ENCODE measurements at places on chromosomes 2 and 18.

DNA sequence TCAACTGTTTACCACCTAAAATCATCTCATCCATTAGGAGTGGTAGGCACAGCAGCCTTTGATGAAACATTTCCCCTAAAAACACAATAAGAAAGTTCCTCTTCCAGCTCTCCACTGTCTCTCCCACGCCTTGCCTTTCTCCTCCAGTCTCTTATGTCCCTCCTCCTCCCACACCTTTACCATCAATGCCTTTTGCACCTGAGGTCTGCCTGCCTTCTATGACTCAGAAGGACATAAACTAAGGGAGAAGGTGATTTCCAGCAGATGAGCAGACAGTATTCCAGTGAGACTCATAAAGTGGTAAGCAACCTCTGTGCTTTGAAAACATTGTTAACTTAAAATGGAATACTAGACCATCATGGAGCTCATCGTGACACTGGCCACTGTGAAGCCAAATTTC, 34.2 kb upstream of the NDUFV2 start:
- H3K36me3 ChIP-seq = no peaks in the 10 kb centered on the region
- no peaks in the 10 kb centered on the region for H3K27me3 ChIP-seq
- H3K4me3 ChIP-seq = no peak overlapping the region

DNA sequence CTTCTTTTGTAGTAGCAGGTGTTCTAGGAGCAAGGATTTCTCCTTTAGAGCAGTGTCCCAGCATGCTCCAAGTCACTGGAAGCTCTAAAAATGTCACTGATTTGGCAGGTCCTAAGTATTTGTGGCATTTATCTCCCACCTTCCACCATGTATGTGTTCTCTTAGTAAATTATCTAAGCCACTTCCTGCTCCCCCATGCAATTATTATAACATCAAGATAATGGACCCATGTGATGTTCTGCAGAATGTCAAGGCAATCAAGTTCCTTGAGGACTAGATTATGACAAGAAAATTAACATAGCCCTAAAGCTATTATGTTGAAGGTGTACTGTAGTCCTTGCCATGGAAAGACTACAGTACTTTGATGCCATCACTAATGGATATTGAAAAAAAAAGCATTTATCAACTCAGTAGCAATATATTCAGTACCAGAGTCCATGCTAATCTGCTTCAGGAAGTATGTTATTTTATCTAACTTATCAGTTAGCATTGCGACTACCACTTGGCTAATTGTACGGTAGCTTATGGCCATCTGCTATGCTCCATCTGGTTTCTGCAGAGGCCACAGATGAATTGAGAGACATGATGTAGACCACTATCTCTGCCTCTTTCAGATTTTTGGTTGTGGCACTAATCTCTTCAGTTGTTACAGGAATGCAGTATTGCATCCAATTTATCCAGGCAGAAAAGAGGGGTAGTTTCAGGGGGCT, 56.7 kb downstream of the GPR39 start:
- DNase-seq = no peak
- H3K36me3 ChIP-seq = no peaks in the 10 kb centered on the region
- no peak overlapping the region for H3K27ac ChIP-seq
- H3K27me3 ChIP-seq = no peaks in the 10 kb centered on the region

GRCh38 chr2:226548732-226549131, 250.9 kb downstream of the IRS1 start:
- H3K4me3 ChIP-seq = no peak overlapping the region
- DNase-seq = no peak
- no peaks in the 10 kb centered on the region for H3K4me1 ChIP-seq
- no peaks in the 10 kb centered on the region for H3K27me3 ChIP-seq
- no peaks in the 10 kb centered on the region for H3K36me3 ChIP-seq

DNA sequence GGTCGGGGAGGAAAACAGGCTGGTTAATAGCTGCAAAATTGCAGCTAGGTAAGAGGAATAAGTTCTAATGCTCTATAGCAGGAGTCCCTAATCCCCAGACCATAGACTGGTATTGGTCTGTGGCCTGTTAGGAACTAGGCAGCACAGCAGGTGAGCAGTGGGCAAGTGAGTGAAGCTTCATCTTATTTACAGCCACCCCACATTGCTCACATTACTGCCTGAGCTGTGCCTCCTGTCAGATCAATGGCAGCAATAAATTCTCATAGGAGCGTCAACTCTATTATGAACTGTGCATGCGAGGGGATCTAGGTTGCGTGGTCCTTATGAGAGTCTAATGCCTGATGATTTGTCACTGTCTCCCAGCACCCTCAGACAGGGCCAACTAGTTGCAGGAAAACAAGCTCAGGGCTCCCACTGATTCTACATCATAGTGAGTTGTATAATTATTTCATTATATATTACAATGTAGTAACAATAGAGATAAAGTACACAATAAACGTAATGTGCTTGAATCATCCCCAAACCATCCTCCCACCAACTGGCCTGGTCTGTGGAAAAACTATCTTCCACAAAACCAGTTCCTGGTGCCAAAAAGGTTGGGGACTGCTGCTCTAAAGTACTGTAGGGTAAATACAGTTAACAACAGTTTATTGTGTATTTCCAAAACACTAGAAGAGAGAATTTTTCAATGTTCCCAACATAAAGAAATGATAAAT, 91.7 kb upstream of the TFCP2L1 start:
- H3K27me3 ChIP-seq = no peaks in the 10 kb centered on the region
- H3K4me1 ChIP-seq = no peaks in the 10 kb centered on the region
- peaks cover 75% of the 10 kb centered on the region for H3K36me3 ChIP-seq

GRCh38 chr18:36564841-36565240, 264.0 kb downstream of the TPGS2 start:
- DNase-seq = no peak
- no peaks in the 10 kb centered on the region for H3K27me3 ChIP-seq
- H3K27ac ChIP-seq = no peak overlapping the region

- H3K4me3 ChIP-seq = no peak overlapping the region
- no peaks in the 10 kb centered on the region for H3K36me3 ChIP-seq
- H3K4me1 ChIP-seq = no peaks in the 10 kb centered on the region
- no peak overlapping the region for H3K27ac ChIP-seq
- H3K27me3 ChIP-seq = no peaks in the 10 kb centered on the region
These were observed 58.1 kb downstream of the NCKAP1 start for GRCh38 chr2:182980115-182980514.

GRCh38 chr2:86584151-86584913, 21.1 kb upstream of the CHMP3 start:
- H3K36me3 ChIP-seq = no peaks in the 10 kb centered on the region

GRCh38 chr18:13558124-13558523, 168.2 kb downstream of the FAM210A start:
- no peak for DNase-seq
- H3K36me3 ChIP-seq = no peaks in the 10 kb centered on the region
- H3K4me3 ChIP-seq = no peak overlapping the region
- H3K4me1 ChIP-seq = peaks cover 11% of the 10 kb centered on the region
- H3K27ac ChIP-seq = no peak overlapping the region

DNA sequence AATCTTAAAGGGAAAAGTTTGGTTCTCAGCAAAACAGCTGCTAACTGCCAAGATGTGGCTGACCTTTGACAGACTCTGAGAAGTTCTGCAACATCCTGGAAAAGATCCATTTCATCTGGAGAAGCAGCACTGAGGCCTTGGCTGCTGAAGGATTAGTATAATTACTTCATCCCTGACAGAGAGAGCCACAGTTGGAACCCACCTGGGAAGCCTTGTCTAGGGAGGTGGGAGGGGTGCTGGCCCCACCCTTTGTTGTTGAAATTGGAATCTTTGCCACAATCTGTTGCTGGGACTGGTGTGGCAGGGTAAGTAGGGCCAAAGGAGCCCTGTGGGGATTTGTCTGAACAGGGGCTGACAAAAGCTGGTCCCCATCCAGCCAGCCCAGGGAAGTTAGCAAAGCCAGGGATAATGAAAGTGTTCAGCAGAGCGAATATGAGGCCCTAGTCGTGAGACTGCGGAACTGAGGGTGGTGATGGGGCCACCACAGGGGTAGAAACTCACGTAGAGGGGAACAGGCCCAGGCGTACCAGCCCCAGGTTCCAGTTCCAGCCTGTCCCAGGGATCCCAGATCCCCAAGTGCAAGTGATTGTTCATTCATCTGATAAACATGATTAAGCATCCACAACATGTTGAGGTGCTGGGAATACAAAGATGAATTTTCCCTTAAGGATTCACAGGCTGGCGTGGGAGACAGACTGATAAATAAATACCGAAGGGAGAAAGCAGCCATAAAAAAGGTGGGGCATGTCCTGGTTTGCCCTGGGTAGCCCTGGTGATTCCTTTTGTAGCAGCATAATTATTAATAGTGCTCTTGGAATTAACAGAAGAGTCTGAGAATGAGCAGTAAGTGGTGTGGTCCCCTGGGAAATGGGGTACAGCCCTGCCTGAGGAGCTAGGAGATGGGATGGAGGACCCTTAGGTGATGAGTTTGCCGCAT, 60.0 kb downstream of the MYO1B start:
- no peak for DNase-seq
- H3K4me3 ChIP-seq = no peak overlapping the region
- H3K27ac ChIP-seq = no peak overlapping the region
- no peaks in the 10 kb centered on the region for H3K27me3 ChIP-seq
- no peaks in the 10 kb centered on the region for H3K36me3 ChIP-seq

DNA sequence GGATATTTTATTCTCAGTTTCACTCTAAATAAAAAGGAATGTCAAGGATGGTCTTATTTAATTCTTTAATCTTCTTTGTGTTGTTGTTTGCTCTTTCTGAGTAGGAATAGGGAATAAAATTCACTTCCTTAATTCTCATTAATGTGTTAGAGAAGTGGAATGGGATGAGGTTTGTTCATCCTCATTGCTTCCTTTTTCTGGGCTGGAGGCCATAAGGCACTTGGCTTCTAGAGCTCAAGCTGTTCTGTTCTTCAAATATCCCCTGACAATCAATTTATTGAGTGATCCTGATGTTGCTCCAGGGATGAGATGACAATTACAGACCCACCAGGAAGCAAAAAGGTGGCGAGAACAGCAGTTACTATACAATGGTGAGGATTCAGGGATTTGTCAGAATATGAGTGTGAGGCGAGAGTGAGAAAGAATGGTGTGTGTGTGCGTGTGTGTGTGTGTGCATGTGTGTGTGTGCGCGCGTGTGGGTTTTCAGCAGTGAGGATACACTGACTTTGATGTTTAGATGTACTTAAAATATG, 557.6 kb upstream of the FANCL start:
- H3K27me3 ChIP-seq = no peaks in the 10 kb centered on the region
- H3K4me1 ChIP-seq = no peaks in the 10 kb centered on the region
- H3K4me3 ChIP-seq = no peak overlapping the region
- DNase-seq = no peak

GRCh38 chr2:197249381-197250083, 61.0 kb downstream of the ANKRD44 start:
- peak overlapping the region; percentile 18 for H3K27ac ChIP-seq
- no peak overlapping the region for H3K4me3 ChIP-seq
- peaks cover 20% of the 10 kb centered on the region for H3K36me3 ChIP-seq
- no peak for DNase-seq
- no peaks in the 10 kb centered on the region for H3K27me3 ChIP-seq

DNA sequence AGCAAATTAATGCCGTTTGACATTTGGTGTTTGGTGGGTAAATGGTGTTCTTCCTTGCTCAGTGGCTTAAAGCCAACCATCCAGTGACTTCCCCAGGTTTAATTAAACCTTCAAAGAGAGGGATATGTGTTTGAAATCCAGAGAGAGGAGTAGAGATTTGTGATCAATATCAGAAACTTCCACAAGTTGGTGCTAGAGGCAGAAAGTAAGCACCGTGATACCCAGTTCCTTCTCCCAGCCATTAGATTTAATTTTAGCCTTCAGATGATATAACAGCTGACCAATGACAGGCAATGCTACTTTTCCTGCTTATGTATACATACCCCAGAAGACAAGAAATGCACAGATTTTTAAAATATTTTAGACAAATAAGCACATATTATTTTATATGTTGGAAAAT, 398.5 kb downstream of the CDH2 start:
- DNase-seq = no peak
- no peak overlapping the region for H3K27ac ChIP-seq
- H3K27me3 ChIP-seq = no peaks in the 10 kb centered on the region
- no peaks in the 10 kb centered on the region for H3K36me3 ChIP-seq
- no peak overlapping the region for H3K4me3 ChIP-seq
- no peaks in the 10 kb centered on the region for H3K4me1 ChIP-seq

DNA sequence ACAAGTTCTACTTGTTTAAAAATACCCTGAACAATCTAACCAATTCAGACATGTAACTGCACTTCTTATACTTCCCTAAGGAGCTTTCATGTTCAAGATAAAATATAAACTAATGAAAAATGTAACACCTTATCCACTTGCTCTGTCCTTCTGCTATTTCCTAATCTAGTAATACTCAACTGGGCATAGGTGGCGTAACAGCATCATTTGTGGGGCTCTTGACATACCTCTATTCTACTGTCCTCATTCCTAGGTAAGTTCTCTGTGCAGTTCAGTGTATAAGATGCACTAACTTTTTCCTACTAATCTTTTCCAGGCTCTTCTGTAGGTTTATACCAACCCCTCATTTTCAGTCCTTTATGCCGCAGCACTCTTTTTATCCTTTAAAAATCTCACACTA, 36.7 kb downstream of the PRKD3 start:
- no peaks in the 10 kb centered on the region for H3K27me3 ChIP-seq
- H3K4me1 ChIP-seq = no peaks in the 10 kb centered on the region
- H3K4me3 ChIP-seq = no peak overlapping the region

GRCh38 chr18:5420906-5421305, 122.9 kb downstream of the EPB41L3 start:
- no peak for DNase-seq
- no peak overlapping the region for H3K27ac ChIP-seq
- H3K27me3 ChIP-seq = peaks cover 2% of the 10 kb centered on the region
- no peaks in the 10 kb centered on the region for H3K4me1 ChIP-seq

DNA sequence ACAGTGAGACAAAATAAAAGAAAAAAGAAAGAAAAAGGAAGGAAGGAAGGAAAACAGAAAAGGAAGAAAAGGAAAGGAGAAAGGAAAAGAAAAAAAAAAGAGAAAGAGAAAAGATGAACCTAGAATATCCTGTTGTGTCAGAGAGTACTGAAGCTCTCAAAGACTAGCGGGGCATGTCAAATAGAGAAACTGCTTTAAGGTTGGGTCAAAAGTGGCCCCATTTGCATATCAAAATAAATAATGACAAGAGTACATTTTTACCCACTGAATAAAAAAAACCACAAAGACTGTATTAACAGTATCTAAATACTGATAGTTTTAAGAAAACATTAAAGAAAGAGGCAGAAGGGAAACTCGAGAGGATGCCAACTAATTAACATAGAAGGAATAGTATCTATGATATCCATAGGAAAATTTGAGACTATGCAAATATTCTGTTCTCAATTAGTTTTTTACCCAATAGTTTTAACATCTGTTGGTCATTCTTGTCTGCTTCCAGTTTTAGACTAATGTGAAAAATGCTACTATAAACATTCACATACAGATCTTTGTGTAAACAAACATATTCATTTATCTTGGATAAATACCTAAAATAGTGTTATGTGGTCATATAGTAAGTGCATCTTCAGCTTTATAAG, 53.2 kb downstream of the SFXN5 start:
- no peak for DNase-seq
- no peak overlapping the region for H3K4me3 ChIP-seq
- H3K27me3 ChIP-seq = no peaks in the 10 kb centered on the region
- H3K4me1 ChIP-seq = no peaks in the 10 kb centered on the region
- no peaks in the 10 kb centered on the region for H3K36me3 ChIP-seq

GRCh38 chr18:13159579-13159978, 59.0 kb upstream of the LDLRAD4 start:
- peaks cover 4% of the 10 kb centered on the region for H3K27me3 ChIP-seq
- no peaks in the 10 kb centered on the region for H3K36me3 ChIP-seq
- H3K4me1 ChIP-seq = no peaks in the 10 kb centered on the region
- no peak for DNase-seq

Measured in CD4-positive, alpha-beta T cell (primary cell).